Heart right ventricle (tissue), 16 donors: ENCODE measurements at places on chromosomes 4 and X. TPM values are rescaled to one million over a fixed set of nuclear protein-coding genes. Genes with fewer than 3 reads are reported as not detected.

The ATP8A1 gene
- polyA plus RNA-seq = 14.8 TPM

GRCh38 chr4:43163101-43163792 is 270.7 kb downstream of the GRXCR1 start:
- DNase-seq = no peak

- DNase-seq = no peak
Measured at GRCh38 chr4:6450709-6451108, 21.7 kb downstream of the PPP2R2C start.

GRCh38 chr4:9703391-9703790 is 78.0 kb upstream of the DRD5 start:
- peak; percentile 37 for DNase-seq

- DNase-seq = no peak
Measured at GRCh38 chrX:124098089-124098488, 136.6 kb downstream of the STAG2 start.

- DNase-seq = peak; percentile 74
Measured at GRCh38 chr4:683982-684622, 4.8 kb downstream of the SLC49A3 start.

- DNase-seq = no peak
Measured at GRCh38 chr4:73902038-73902637, 32.9 kb downstream of the CXCL1 start.

The SMIM9 gene
- not detected for polyA plus RNA-seq

GRCh38 chrX:10619425-10620046 is 849 bp downstream of the MID1 start:
- DNase-seq = no peak

DNA sequence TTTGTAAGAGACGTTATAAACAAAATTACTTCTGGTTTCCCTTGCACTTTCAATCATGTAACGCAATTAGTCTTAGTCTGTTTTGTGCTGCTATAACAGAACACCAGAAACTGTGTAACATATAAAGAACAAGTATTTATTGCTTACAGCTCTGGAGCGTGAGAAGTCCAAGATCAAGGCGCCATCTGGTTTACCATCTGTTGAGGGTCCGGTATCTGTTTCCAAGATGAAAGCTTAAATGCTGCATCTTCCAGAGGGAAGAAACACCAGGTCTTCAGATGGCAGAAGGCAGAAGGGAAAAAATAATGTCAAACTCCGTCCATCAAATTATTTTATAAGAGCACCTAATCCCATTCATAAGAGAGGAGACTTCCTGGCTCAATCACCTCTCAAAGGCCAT is 474.1 kb downstream of the PDGFC start:
- DNase-seq = no peak

DNA sequence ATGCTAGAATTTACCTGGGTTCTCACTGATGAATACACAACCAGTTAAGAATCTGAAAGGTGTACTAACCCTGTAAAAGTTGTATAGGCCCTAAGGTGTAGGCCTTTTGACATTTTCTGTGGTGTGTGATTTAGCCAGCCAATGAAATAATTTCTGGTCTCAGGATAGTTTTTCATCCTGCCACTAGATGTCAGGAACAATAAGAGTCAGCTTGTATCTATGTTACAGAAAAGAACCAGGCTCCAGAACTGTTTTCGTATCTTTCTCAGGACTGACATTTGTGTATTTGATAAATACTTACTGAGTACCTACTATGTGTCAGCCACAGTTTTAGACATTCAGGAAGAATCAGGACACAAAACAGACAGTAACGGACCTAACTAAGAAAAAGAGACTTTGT is 673.6 kb upstream of the TENM3 start:
- DNase-seq = no peak

The HSFX3 gene
- not detected for polyA plus RNA-seq

DNA sequence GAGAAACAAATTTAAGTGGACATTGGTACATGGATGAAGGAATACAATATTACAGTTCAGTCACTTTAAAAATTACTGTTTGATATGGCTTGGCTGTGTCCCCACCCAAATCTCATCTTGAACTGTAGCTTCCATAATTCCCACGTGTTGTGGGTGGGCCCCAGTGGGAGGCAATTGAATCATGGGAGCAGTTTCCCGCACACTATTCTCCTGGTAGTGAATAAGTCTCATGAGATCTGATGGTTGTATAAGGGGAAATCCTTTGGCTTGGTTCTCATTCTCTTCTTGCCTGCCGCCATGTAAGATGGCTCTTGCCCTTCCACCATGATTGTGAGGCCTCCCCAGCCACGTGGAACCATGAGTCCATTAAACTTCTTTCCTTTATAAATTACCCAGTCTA is 804.2 kb upstream of the FRG1 start:
- DNase-seq = no peak

GRCh38 chr4:155033604-155034003 is 174.8 kb upstream of the NPY2R start:
- DNase-seq = no peak

- DNase-seq = no peak
Measured at GRCh38 chrX:67545036-67545821, 1.4 kb downstream of the AR start.

The CACNA1F gene
- 0.03 TPM for polyA plus RNA-seq

- DNase-seq = no peak
Measured at GRCh38 chr4:51845711-51846110, 2.8 kb downstream of the DCUN1D4 start.

The RAB40A gene
- polyA plus RNA-seq = 0.04 TPM

GRCh38 chr4:108890484-108890881 is 127.6 kb upstream of the ETNPPL start:
- DNase-seq = no peak

GRCh38 chr4:94976371-94977011 is 218.7 kb downstream of the BMPR1B start:
- DNase-seq = no peak

The FAM114A1 gene
- 13.8 TPM for polyA plus RNA-seq

The HNRNPD gene
- 102 TPM for polyA plus RNA-seq

DNA sequence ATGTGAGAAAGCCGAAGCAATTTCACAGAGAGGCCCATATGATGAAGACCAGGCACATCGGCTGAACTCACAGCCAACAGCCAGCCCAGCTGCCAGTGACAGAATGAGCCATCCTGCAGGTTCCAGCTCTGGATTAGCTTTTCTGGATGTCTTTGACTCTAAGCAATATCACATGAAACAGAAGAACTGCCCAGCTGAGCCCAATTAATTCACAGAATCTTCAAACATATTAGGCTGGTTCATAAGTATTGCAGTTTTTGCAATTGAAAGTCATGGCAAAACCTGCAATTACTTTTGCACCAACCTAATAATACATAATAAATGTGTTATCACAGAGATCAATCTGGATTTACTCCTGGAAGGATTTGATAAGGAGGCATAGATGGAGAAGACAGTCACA is 299.9 kb downstream of the RAB28 start:
- DNase-seq = no peak

DNA sequence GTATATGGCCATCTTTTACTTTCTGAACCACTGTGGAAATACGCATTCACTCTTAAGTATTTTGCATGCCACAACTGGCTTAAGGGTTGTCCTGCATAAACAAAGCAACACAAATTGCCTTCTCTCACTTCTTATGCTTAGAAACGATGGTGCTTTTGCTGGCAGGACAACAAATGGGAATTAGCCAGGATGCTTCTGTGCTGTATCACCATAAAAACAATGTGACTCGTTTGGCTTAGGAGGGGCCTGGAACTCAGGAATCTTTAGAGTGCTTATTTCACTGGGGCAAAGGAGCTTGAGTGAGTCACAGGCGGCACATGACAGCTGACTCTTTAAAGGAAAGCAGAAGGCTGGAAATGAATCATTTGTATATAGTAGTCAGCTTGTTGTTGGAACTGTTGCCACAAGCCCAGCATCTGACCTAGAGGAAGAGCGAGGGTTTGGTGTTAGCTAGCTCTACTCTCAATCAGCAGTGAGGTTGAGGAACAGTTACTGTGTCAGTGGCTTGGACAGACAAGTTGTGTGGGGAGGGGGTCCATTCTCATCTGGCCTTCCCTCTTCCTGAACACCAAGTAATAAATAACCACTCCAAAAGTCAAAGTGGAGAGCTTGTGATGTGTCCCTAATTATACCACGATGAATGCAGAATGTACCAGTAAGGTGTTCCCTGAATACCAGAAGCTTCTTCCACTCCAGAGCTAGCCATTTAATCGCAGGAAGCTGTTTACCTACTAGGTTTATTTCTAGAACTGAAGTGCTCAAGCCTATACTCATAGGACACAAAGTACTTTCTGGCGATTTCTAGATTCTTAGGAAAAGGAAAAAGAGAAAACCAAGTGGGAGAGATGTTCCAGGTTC is 293.1 kb downstream of the CAMK2D start:
- DNase-seq = peak; percentile 82

- DNase-seq = no peak
Measured at GRCh38 chrX:10352536-10352935, 195.8 kb downstream of the CLCN4 start.

The WAS gene
- 1.9 TPM for polyA plus RNA-seq

The CLTRN gene
- 2.4 TPM for polyA plus RNA-seq

DNA sequence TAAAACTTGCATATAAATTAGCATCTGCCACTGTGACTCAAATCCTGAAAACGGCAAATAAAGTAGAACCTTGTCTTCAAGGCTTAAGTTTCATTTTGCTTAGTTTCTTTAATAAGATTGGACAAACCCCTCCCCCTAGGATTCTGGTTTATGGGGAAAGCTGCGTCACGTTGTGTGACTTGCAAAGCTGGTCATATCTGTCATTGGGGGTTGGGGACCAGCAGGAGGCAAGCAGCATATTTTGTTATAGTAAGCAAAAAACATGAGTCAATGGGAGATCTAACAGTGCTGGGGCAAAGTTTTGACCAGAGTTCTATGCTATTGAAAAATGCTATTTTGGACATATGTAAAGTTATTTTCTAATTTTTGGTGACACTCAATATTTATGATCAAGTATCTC is 407.3 kb downstream of the PCDH18 start:
- DNase-seq = peak; percentile 17

DNA sequence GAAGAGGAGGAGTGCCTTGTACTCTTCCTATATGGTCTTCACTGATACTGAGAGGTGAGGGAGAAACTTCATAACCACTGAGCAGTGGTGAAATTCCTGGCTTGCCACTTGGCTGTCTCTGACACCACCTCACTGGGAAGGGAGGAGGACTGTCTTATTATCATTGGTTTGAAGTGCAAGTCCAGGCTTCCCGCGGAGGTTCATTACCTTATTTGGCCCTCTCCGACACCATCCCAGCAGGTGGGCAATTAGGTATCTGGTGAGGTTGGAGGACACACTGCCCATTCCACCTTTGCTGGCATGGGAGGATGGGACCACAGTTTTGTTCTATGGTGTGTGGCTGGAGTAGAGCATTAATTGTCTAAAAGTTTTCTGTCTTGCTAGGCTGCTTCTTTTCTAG is 206.1 kb downstream of the LHFPL1 start:
- DNase-seq = no peak

- no peak for DNase-seq
Measured at GRCh38 chrX:87582453-87582852, 64.9 kb downstream of the KLHL4 start.

The MAOB gene
- 24.7 TPM for polyA plus RNA-seq

- no peak for DNase-seq
Measured at GRCh38 chr4:151581570-151581969, 172.6 kb downstream of the FHIP1A start.

GRCh38 chr4:45385306-45385705 is 659.0 kb upstream of the GNPDA2 start:
- DNase-seq = no peak

DNA sequence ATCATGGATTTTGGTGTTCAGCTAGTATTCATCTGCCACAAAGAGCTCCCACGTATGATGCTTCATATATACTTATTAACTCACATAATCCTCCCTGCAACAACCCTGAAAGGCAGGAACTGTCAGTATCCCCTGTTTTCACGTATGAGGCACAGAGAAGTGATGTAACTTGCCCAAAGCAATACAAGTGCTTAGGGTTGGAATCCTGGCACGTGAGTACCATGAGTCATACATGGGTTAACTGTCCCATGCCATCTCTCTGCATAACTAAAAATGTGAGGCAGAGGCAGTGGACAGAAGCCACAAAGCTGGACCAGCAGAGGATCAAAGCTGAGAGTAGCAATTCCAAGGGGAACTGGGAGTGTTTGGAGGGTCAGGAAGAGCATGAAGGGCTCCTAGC is 35.7 kb upstream of the EGFL6 start:
- DNase-seq = no peak

The SHROOM3 gene
- 5.3 TPM for polyA plus RNA-seq

DNA sequence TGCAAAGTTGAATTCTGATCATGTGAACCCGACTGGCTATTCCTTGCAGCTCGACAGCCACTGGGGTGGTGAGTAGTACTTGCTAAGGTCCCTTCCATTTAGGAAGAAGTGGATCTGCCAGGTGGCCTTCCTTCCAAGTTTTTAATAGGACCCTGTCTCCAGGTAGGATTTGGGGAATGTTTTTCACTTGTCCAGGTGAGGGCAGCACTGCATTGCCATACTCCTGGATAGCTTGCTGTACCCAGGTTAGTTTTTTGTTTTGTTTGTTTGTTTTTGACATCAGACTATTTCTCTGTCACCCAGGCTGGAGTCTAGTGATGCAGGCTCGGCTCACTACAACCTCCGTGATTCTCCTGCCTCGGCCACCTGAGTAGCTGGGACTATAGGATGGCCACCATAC is 29.8 kb downstream of the SAGE1 start:
- no peak for DNase-seq

DNA sequence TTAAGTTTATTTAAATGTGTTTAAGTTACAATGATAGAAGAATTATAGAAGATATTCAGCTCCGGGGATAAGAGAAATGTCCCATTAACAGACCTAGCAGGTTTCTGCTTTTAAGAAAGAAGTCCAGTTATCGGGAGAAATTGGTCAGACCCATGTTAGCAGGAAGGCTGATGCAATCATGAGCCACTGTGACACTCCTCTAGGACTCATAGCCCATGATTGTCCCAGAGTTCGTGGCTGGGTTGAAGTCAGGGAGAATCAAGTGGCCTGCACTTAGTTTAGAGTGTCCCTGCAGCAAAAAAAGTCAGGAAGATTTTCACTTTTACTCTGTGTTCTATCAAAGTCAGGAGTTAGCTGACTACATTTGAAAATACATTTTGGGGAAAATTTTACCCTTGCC is 72.0 kb downstream of the TMEM144 start:
- no peak for DNase-seq

- no peak for DNase-seq
Measured at GRCh38 chr4:36242629-36243354, 1.5 kb downstream of the ARAP2 start.
